ENCODE measurements at places on chromosomes 13 and 19.
A peak's percentile ranks its signal among the peaks of the same experiment; 100 is the strongest.

DNA sequence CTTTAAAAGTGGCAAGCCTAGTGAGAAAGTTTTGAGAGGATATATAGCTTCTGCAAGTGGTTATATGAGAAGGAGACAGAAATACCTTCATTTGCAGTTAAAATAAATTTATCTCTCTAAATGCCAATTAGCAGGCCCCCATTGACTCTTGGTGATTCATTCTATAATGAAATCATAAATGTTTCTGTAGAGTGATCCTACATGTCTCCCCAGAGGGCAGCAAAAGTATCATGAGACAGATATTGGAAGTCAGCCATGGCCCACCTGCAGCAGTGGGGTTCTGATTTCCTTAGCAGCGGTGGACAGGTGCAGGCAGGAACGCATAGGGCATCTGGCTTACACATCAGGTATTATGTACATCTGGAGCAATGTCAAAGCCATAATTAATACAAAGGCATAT lies 385.4 kb upstream of the SLC10A2 start:
- no peak for DNase-seq

DNA sequence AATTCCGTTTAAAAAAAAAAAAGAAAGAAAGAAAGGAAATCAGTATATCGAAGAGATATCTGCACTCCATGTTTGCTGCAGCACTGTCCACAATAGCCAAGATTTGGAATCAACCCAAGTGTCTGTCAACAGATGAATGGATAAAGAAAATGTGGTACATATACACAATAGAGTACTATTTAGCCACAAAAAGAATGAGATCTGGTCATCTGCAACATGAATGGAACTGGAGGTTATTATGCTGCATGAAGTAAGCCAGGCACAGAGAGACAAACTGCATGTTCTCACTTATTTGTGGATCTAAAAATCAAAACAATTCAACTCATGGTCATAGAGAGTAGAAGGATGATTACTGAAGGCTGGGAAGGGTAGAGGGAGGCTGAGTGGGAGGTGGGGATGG lies 16.3 kb downstream of the ZNF565 start:
- no peak for DNase-seq

DNA sequence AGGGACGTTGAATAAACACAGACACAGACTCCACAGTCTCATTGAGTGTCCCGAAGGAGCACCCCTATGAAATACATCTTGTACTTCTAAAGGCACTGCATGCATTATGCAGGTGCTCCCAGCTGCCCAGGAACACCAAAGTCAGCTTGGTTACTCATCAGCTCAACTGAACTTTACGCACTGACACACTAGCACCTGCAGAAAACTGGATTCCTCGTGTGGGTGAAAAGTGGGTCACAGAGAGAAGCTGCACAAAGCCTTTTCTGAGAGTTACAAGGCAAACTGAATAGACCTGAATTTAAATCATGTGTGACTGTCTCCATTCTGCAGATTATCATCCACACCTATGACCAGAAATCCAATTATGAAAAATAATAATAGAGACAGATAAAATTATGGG lies 527.5 kb upstream of the NBEA start:
- no peak for DNase-seq

DNA sequence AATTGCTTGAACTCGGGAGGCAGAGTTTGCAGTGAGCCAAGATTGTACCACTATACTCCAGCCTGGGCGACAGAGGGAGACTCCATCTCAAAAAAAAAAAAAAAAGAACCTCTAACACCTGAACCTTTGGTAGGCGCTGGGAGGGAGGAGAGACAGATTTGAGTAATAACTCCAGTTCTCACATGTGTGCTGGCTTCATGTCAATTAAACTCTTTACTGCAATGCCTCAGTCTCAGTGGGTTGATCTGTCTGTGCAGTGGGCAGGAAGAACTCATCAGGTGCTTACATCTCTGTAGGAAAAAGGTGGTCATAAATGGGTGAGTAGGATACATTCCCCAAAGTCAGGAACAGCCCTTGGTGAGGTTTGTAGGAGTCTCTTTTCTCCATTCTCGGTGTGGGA lies 85.1 kb upstream of the ABCC4 start:
- no peak for DNase-seq

- no peak for DNase-seq
Observed at GRCh38 chr19:18597809-18598660, 8.6 kb downstream of the CRLF1 start.

DNA sequence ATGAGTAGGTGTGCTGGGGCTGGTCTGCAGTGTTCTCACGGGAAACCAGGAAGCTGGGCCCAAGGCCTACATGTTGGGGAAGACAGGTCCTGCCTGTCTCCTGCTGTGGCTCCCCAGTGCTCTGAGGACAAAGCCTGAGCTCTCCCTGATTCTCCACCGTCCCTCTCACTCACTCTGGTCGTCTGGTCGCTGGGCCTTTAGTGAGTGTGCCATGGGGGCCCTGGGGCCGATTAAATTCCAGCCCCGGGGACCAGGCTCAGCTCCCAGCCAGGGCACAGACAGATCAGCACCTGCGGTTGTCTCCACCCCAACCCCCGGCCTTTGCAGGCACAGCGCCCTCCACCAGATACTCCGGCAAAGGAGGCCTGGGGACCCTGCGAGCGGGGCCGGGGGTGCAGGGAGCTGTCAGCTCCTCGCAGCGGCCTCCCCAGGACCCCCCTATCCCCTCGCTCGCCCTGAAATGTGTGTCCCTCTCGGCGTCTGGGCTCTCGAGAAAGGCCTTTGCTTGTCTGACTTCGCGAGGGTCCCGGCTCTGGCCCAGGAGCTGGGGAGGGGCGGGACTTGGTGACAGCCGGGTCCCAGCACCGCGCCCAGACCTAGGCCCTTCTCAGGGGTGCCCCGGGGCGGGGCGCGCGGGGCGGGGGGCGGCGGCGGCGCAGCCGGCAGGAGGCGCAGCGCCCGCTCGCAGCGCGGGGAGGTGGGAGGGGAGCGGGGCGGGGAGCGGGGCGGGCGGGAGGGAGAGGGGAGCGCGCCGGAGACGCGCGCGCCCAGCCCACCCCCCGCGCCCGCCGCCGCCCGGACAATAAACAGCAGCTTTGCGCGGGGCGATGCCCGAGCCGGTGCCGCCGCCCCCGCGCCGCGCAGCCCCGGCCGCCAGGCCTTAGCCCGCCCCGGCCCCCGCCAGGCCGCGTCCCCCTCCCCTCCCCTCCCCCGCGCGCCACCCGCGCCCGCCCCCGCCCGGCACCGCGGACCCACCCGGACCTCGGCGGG lies at the start of gene PALM:
Gene PALM, plus strand, starts transcription at position 782 of the 990 bp plus-strand sequence. CDS start 212 bp downstream, outside the sequence.
- no peak for DNase-seq

DNA sequence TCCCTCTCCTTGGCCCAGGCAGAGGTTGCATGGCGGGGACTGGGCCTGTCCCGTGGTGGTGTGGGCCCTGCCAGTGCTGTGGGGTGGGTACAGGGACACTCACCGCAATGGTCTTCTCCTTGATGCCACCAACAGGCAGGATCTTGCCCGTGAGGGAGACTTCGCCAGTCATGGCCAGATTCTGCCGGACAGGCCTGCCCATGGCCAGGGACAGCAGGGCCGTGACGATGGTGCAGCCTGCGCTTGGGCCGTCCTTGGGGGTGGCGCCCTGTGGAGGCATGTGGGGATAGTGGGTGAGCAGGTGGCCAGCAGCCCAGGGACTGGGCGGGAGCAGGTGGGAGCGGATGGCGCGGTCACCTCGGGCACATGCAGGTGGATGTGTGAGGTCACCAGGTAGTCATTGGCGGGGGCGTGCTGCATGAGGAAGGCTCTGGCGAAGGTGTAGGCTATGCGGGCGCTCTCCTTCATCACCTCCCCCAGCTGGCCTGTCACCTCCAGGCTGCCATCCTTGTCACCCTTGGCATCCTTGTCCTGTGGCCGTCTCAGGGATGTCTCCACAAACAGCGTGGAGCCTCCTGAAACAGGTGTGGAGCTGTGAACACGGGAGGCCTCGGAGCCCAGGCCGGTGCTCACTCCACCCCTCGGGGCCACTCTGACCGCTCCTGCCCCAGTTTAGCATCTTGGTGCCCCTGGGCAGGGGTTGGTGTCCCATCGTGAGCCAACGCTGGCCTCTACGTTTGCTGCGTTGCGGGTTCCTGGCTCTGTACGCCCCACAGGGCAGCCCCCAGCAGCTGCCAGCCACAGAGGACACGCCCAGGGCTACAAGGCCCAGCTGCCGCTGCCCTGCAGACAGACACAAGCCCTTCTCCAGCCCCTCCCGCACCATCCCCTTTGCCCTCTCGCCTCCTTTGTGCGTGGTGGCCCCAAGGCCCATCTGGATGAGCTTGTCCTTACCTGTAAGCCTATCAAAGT lies 3.4 kb downstream of the RPL36 start:
- no peak for DNase-seq

DNA sequence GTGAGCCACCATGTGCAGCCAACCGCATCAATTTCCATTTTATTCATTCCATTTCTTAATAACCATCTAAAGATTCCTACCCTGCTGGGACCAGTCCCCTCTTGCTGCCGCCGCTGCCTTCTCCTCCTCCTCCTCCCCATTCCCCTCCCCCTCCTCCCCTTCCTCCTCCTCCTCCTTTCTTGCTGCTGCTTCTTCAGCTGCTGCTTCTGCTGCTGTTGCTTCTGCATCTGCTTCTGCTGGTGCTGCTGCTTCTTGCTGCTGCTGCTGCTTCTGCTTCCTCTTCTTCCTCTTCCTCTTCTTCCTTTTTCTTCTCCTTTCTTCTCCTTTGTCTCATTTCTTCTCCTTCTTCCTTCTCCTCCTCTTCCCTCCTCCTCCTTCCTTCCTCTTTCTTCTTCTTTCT lies 20.0 kb upstream of the SPRYD7 start:
- no peak for DNase-seq

DNA sequence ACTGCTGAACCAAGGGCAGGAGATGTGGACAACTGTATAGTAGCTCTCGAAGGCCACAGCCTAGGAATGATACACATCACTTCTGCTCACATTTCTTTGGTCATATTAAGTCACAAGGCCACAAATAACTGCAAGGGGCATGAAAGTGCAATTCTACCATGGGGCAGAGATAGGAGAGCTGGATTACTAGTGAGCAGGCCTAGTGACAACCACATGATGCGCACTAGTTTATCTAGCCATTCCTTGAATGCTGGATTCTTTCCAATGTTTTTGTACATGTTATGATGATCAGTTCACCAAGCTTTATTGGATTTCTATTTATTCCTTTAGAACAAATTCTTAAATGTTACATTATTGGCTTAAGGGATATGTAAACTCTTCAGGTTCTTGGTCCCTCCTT lies 100.7 kb downstream of the MIPEP start:
- DNase-seq: no peak

DNA sequence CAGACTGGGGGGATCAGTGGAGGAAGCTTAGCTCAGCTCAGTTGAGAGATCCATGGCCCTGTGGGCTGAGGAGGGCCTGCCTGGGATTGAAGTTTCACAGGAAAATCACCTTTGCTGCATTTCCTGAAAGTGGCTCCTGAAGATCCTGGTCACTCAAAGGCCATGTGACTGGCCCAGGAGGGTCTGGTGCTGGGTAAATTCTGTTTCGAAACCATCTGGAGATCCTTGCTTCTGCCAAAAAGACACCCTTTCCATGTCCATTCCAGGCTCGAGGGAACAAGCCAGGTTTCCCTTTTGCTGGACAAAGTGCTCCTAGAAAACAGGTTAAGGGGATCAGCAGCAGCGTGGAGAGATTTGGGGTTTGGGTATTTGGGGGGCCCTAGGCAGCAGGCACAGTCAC lies 293.3 kb downstream of the ZNF536 start:
- DNase-seq: no peak

- DNase-seq: no peak
Observed at GRCh38 chr19:41939861-41940730, 11.8 kb upstream of the ERFL start.

- no peak for DNase-seq
Observed at GRCh38 chr13:46071590-46072249, 19.2 kb upstream of the ZC3H13 start.

DNA sequence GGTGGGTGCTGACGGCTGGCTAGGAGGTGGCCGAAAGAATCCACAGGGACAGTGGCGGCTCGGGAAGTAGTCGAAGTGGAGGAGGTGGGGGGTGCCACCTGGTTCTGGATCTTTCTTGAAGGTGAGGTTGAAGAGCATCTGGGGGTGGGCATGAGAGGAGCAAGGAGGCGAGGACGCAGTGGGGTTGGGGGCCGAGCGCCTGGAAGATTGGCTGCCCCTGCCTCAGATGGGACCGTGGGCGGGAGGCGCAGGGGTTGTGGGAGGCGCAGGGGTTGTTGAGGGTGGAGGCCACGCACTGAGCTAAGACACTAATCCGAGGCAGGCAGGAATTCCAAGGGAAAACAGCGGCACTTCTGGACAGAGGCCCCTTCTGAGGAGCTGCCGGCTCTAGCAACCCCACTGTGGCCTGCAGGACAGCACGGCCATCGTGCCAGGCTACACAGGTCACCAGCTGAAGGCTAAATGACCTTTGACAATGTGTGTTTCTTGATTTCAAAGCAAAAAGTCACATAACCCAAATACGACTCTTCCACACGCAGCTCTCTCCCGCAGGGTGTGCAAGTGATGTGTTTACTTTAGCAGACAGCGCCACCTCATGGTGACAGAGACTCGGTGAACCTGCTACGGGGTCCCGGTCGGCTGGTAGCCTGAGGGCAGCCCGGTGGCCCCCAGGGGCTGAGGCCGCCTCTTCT lies 44.1 kb upstream of the RANBP3 start:
- DNase-seq: peak; percentile 55

DNA sequence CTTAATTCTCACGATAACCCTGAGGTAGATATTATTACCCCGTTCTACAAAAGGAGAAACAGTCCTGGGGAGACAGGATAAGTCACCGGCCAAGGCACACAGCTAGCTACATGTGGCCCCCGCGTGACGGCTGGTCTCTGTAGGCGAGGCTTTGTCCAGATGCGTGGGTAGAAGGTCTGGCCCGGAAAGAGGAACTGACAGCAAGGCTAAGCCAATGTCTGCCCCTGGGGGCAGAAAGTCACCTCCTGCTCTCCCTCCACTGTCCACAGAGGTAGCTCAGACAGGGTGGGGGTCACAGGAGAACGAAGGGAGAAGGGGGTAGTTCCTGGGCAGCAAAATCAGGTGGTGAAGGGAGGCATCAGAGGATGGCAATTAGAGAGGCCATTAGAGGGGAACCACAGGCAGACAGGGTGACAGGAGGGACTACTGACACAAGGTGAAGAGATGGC lies 1.8 kb downstream of the APOC4 start:
- no peak for DNase-seq

All from stimulated activated CD4-positive, alpha-beta T cell treated with anti-CD3 and anti-CD28 coated beads, Interleukin-1b, Interleukin-23, amount 100 ng/mL, for 1 hour (primary cell).